Right ventricle myocardium inferior (tissue), 1 donor: ENCODE measurements at places on chromosomes 16 and 17.

- DNase-seq: no peak
Observed at GRCh38 chr16:5633845-5634440, 536.3 kb upstream of the EEF2KMT start.

DNA sequence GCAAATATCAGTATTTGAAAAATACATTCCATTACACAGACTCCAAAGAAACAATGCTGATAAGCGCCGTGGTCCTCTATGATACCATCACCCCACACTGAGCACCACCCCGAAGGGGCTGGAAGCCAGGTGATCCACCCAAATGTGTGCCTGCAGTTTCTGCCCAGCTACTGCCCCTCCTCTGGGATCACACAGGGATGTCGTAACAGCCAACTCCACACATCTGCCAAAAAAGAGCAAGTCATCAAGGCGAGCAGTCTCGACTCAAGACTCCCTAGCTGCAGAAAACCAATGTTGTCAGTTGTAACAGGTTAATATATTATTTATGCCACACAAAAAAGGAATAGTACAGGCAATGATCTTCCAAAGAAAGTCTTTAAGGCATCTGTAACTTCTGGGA lies 21.0 kb downstream of the CYB5D2 start:
- DNase-seq: no peak

- no peak for DNase-seq
Observed at GRCh38 chr17:37745801-37746426, 1.1 kb upstream of the HNF1B start.

- DNase-seq: no peak
Observed at GRCh38 chr17:77242118-77242851, 101.5 kb downstream of the SEC14L1 start.

DNA sequence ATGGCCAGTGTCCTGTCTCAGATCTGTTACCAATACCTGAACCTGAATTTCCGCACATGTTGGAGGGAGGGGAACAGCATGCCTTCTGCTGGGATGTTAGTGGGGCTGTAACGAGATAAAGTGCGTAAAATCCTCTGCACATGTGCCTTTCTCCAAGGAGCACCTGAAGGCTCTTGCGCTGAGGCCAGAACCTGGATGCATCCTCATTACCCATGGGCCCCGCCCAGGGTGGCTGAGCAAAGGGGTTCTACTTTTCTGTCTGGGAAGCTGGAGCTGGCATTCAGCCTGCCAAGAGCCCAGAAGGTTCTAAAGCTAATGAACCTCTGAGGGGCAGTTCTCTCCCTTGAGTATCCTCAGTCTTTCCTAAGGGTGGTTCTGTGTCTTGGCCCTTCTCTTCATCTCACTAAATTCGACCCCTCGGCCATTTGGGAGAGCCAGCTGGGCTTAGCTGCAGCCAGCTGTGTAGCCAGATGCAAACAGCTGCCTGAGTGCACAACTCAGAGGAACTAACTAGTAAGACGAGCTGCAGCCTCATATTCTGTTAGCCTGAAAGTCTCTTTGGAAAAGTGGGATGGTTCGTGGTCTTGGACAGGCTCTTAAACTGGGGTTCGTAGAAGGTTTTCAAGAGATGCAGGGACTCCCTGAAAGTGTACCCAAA lies 2.5 kb downstream of the ITGA3 start:
- peak; percentile 62 for DNase-seq

GRCh38 chr16:56355221-56355620 lies 70.1 kb downstream of the AMFR start:
- DNase-seq: peak; percentile 45
